ENCODE measurements at places on chromosomes 11 and 22.

DNA sequence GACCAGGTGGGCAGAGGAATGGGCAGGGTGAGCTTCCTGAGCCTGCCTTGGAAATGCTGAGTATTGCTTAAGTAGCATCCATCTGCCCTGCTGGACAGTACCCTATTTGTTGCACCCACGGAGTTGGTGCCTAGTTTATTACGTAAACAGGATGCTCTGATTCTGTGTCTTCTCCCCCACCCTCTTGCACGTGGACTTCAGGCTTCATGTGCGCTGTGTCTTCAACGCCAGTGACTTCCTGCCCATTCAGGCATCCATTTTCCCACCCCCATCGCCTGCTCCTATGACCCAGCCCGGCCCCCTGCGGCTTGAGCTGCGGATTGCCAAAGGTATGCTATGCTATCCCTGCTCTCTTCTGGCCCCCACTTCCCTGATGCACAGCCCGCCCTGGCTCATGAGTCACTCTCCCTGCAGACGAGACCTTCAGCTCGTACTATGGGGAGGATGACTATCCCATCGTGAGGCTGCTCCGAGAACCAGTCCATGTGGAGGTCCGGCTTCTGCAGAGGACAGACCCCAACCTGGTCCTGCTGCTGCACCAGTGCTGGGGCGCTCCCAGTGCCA lies 5.7 kb downstream of the ZP1 start:
- DNase-seq, result no peak

- no peak for DNase-seq
These were observed 172.8 kb upstream of the B3GAT1 start for GRCh38 chr11:134584706-134585445.

DNA sequence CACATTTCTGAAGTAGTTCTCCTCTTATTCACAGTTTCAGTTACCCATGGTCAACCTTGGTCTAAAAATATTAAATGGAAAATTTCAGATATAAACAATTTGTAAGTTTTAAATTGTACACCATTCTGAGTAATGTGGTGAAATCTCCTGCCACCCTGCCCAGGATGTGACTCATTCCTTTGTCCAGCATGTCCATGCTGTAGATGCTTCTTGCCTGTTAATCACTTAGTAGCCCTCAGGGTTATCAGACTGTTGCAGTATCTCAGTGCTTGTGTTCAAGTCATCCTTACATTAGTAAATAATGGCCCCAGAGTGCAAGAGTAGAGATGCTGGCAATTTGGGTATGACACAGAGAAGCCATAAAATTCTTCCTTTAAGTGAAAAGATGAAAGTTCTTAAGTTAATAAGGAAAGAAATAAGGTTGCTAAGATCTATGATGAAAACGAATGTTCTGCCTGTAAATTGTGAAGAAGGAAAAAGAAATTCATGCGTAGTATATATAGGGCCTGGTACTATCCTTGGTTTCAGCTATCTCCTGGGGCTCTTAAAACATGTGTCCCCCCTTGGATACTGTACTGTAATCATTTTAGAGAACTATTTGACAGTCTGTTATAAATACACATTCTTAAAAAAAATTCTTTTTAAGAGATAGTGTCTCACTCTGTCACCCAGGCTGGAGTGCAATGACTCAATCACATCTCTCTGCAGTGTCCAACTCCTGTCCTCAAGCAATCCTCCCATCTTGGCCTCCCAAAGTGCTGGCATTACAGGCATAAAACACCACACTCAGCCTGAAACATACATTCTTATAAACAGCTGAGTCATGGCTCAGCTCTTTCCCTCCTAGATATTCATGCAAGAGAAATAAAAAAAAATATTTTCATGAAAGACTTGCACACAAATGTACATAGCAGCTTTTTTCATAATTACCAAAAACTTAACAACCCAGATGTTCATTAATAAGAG lies 31.3 kb downstream of the MTNR1B start:
- no peak for DNase-seq

GRCh38 chr22:24962094-24962493 lies 9.6 kb downstream of the KIAA1671 start:
- no peak for DNase-seq

DNA sequence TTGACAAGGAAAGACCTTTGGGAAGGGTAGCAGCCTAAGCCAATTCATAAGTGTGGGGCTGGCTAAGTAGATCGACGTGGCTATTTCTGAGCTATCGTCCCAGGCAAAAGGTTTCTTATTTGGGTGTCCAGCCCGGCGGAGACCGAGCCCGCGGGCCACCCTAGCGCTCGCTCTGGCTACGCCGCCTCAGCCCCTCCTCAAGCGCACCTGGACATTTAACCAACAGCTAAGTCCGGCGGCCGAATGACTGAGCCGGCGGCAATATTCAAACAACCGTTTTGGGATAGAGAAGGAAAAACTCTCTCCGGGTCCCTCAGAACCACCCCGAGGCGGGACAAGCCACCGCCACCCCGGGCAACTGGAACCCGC lies 457 bp downstream of the RNF141 start:
- peak; percentile 61 for DNase-seq

- no peak for DNase-seq
These were observed 45.3 kb downstream of the RAB6A start for GRCh38 chr11:73715541-73715940.

- no peak for DNase-seq
These were observed 63.1 kb downstream of the RPUSD4 start for GRCh38 chr11:126148317-126148716.

GRCh38 chr11:63882555-63883242 lies 34.3 kb downstream of the RCOR2 start:
- DNase-seq, result no peak

GRCh38 chr11:78424334-78425270 lies 7.0 kb upstream of the GAB2 start:
- DNase-seq, result no peak

Measured in NCI-H345 (cell line).